Endodermal cell (in vitro differentiated cells): ENCODE measurements at places on chromosomes 1 and 21.

GRCh38 chr1:60872426-60873054 is 209.8 kb upstream of the NFIA start:
- DNase-seq, result no peak

GRCh38 chr1:174920093-174920492 is 79.7 kb upstream of the CACYBP start:
- DNase-seq, result no peak

DNA sequence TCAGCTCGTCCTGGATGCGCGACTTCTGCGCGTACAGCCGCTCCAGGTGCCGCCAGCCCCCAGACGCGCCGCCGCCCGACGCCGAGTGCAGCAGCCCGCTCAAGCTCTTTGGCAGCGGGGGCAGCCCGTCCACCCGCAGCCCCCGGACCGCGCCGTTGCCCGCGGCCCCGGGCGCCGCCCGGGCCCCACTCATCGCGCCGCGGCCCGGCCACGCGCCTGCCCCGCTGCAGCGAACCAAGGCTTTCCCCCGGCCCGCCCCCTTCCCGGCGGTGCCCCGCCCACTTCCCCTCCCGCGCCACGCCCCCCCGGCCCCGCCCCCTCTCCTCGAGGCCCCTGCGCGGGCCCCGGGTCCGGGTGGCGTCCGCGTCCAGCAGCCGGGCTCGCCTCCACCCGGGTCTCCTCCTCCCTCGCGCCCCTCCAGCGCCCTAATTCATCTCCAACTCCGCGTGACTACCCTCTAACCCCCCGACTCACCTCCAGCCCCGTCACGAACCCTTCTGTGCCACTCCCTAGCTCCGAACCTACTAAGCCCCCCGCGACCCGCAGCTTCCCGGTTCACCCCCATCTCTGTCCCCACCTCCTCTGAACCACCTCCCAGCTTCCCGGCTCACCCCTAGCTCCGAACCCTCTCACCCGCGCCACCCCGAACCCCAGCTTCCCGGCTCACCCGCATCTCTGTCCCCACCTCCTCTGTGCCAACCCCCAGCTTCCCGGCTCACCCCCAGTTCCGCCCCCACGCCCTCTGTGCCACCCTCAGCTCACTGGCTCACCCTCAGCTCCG is at the start of gene FAM89A:
Gene FAM89A (minus strand): TSS at position 236 of the 781 bp plus-strand sequence. CDS start 43 bp downstream, at position 193.
- DNase-seq, result peak; percentile 85

GRCh38 chr1:59750328-59751003 is 64.3 kb upstream of the HOOK1 start:
- DNase-seq, result no peak

DNA sequence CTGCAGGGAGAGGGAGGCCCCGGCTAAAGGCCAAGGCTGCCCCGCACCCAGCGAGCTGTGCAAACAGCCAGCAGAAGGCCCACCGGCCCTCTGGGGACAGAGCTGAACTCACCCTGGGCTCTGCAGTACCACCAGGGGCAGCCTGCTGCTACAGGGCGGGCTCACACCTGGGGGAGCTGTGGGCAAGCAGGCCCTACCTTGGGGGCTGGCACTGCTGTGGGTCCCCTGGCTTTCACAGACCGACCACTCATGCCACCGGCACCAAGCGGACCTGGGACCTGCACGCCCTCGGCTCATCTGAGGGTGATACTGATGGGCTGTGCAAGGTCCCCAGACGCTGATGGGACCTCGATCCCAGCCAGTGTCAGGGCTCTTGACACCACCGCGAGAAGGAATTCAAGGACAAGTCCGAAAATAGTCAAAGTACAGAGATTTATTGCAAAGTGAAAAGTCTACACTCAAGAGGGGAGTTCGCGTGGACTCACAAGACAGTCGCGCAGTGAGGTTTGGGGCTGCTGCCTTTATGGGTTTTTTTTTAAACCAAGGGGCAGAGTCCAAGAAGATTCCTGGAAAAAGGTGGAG is 61.0 kb upstream of the ADARB1 start:
- DNase-seq, result peak; percentile 75

GRCh38 chr1:41282679-41283317 is 40.7 kb upstream of the SCMH1 start:
- DNase-seq, result peak; percentile 87
